Body of pancreas (tissue), 4 donors: ENCODE measurements at places on chromosomes 13 and 19.

DNA sequence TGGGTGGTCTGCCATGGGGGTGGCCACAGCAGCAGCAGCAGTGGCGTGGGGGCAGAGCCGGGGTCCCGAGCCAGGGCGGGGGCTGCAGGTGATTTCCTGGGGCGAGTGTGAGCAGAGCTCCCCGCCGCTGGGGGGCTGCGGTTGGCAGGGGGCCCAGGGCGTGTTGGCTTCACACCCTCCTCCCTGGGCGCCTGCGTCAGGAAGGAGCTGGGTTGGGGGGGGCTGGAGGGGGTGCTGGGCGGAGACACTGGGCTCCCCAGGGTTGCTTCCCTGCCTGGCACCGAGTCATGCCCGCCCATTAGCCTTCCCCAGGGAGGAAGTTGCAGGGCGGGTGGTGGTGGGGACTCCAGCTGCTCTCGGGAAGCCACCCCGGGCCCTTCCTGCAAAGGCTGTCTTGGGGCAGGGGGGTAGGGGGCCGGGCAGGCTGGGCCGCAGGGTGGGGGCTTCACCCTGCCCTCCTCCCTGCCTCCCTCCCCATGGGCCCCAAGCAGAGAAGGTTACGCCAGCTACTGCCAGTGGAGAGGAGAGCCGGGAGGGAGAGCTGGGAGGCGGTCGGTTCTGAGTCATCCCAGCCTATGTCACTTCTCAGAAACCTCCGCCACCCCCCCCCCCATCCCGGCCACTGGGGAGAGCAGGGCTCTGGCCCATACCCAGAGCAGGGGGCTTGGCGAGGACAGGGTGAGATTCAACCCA, 4.6 kb downstream of the MIDN start:
- H3K4me1 ChIP-seq, result peaks cover 69% of the 10 kb centered on the region
- H3K4me3 ChIP-seq, result no peak overlapping the region
- H3K27ac ChIP-seq, result peak overlapping the region; percentile 97
- peak; percentile 86 for DNase-seq

DNA sequence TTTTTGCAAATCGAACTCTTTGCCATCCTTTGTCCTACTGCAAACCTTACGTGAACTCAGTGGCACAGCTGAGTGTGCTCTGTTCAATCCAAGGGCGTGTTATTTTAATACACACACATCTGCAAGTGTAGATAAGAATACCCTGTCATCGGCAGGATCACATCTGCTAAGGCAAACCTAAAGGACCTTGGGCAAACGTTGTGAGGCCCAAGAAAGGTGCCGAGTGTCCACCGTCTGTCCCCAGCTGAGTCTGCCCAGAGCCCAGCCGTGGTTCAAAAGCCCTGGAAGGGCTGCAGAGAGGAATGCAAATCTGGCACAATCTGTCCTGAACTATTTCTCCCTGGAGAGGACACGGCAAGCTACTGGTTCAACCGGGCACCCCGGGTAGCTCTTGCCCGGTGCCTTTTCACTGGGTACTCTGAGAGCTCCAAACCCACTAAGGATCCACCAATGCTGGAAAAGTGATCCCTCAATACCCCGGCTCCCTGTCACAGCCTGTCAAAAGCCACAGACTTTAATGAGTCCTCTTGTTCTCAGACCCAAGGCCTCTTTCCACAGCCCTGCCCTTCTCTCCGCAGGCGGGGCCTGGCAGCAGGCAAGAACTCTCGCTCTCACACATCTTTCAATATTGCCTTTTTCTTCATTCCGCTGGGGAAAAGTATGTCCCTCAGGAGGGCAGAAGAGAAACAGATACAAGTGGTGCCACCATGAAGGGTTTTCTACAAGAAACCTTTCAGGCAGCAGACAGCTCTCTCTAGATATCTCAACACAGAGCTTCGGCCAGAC, 17.0 kb downstream of the SLC7A1 start:
- DNase-seq, result no peak
- no peaks in the 10 kb centered on the region for H3K36me3 ChIP-seq
- no peaks in the 10 kb centered on the region for H3K27me3 ChIP-seq
- peak overlapping the region; percentile 7 for H3K27ac ChIP-seq

- H3K27ac ChIP-seq, result no peak overlapping the region
- H3K36me3 ChIP-seq, result no peaks in the 10 kb centered on the region
- no peak for DNase-seq
- no peak overlapping the region for H3K4me3 ChIP-seq
- H3K27me3 ChIP-seq, result no peaks in the 10 kb centered on the region
Observed at GRCh38 chr19:7657131-7657751, 11.6 kb upstream of the RETN start.

GRCh38 chr13:57740719-57741118, 109.2 kb downstream of the PCDH17 start:
- H3K36me3 ChIP-seq, result no peaks in the 10 kb centered on the region
- DNase-seq, result no peak
- no peak overlapping the region for H3K27ac ChIP-seq
- no peak overlapping the region for H3K4me3 ChIP-seq

DNA sequence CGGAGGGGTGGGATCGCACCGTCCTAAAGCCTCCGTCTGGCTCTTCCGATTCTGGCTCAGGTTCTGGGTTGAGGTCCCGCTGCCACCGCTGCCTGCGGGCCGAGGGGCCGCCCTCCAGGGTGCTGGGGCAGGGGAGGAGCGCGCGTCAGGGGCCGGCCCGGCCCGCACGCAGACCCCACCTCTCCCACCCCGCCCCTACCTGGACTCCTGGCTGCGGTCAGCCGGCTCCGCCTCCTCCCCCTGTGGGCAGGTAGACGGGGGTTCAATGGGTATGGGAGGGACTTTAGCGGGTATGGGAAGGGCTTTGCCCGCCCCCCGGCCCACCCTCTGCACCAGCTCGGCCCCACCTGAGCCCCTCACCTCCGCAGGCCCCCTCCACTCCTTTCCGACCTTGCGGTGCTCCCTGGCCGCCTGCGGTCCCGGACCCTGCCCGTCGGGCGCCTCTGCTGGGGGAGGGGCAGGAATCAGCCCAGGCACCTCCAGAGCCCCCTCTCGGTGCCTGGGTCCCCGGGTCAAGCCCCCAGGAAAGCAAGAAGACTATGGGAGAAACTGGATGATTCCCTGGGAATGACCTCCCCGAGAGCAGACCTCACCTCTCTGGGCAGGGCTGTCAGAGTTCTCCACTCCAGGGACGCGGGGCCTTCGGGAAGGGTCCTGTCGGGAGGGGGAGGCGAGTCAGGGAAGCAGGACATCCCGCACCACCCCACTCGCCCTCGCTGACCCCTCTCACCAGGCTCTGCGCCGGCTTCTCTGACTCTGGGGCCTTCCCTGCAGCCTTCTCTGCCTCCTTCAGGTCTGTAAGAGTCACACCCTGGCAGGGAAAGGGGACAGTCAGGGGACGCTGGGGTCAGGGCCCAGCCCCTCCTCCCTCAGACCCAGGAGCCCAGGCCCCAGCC, 17.0 kb downstream of the EPS8L1 start:
- DNase-seq, result no peak
- H3K4me3 ChIP-seq, result no peak overlapping the region
- H3K4me1 ChIP-seq, result peaks cover 9% of the 10 kb centered on the region
- no peak overlapping the region for H3K27ac ChIP-seq
- H3K36me3 ChIP-seq, result peaks cover 6% of the 10 kb centered on the region

DNA sequence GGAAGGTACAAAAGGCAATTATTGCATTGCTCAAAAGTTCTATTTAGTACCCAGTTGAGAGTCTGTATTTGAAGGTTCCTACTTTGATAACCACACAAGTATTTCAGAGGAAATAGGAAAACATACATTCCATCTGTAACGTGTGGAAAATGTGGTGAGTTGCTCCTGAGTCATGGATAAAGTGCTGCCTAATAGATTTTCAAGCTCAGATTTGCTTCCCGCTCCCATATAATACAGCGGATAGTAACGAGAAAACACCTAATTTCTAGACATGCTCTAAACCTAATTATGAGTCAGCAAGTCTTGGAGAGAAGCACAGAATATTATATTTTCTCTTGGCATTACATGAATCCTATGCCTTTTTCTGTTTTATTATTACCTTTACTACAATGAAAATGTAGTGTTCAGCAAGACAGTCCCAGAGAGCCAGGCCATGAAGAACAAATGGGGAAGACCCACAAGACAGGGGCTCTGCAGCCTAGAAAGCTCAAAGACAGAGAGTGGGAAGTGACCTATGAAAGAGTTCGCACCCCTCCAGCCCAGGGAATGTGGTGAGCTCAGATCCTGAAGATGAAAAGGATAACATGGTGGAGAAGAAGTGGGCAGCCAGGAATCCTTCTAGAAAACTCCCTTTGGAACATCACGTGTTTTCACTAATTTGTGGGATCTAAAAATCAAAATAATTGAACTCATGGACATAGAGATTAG, 116.1 kb downstream of the STARD13 start:
- no peaks in the 10 kb centered on the region for H3K27me3 ChIP-seq
- peaks cover 11% of the 10 kb centered on the region for H3K4me1 ChIP-seq
- no peak overlapping the region for H3K27ac ChIP-seq
- no peak overlapping the region for H3K4me3 ChIP-seq

GRCh38 chr19:40742477-40742876, 7.8 kb downstream of the ACTMAP start:
- peaks cover 7% of the 10 kb centered on the region for H3K36me3 ChIP-seq
- peaks cover 5% of the 10 kb centered on the region for H3K4me1 ChIP-seq
- no peaks in the 10 kb centered on the region for H3K27me3 ChIP-seq
- DNase-seq, result no peak

DNA sequence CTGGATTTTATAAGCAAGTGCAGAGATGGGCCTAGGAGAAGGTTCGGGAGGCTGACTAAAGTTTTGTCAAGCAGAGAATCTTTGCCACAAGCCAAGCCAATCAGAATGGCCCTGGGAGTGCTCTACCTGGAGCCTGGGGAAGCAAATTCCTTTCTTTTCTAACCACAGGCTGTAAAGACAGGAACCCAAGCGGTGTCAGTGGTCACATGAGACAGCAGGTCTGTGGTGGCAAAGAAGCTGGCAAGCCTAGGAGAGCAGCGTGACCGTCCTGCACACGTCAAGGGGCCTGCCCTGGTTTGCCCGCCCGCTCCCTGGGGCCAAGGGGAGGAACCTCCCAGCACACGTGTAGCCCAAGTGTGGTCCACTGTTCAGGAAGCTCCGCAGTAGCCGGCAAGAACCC, 90.8 kb downstream of the IPO5 start:
- no peak for DNase-seq
- no peak overlapping the region for H3K4me3 ChIP-seq
- no peaks in the 10 kb centered on the region for H3K4me1 ChIP-seq
- H3K27ac ChIP-seq, result no peak overlapping the region
- H3K27me3 ChIP-seq, result no peaks in the 10 kb centered on the region

DNA sequence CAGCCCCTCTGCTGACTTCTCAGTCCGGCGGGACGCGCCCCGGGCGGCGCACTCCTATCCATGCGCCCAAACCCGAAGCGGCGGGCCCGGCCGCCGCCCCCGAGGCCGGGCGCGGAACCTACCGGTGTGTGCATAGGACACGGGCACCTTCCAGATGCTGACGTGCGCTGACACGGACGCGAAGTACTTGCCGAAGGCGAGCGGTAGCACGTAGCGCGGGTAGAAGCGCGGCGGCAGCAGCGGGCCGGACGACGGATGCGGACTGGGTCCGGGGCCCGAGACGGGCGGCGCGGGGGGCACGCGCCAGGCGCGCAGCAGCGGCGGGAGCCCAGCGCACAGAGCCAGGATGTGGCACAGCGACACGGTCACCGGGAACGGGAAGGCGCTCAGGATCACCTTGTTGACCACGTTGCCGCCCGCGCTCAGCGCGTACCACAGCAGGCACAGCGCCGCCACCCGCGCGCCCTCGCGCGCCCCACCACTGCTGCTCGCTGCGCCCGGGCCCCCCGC, 338 bp downstream of the SLC35E1 start:
- H3K4me1 ChIP-seq, result peaks cover 56% of the 10 kb centered on the region
- H3K36me3 ChIP-seq, result no peaks in the 10 kb centered on the region
- no peaks in the 10 kb centered on the region for H3K27me3 ChIP-seq
- peak overlapping the region; percentile 60 for H3K27ac ChIP-seq
- DNase-seq, result peak; percentile 50

DNA sequence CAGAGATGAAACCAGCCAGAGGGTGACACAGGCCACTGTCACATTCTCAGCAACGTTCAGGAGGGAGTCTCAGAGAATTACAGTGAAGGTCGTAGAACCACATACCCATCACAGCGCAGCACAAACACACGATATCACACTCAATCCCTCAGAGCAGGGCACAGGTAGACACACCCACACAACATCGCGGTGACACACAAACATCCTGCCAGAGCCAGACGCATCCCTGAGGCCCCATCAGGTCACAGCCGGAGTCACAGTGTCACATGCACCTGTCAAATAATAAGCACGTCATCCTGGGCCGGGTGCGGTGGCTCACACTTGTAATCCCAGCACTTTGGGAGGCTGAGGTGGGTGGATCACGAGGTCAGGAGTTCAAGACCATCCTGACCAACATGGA, 17.5 kb downstream of the ELAVL3 start:
- H3K27me3 ChIP-seq, result no peaks in the 10 kb centered on the region
- no peaks in the 10 kb centered on the region for H3K4me1 ChIP-seq
- H3K36me3 ChIP-seq, result no peaks in the 10 kb centered on the region
- DNase-seq, result no peak
- H3K27ac ChIP-seq, result no peak overlapping the region

DNA sequence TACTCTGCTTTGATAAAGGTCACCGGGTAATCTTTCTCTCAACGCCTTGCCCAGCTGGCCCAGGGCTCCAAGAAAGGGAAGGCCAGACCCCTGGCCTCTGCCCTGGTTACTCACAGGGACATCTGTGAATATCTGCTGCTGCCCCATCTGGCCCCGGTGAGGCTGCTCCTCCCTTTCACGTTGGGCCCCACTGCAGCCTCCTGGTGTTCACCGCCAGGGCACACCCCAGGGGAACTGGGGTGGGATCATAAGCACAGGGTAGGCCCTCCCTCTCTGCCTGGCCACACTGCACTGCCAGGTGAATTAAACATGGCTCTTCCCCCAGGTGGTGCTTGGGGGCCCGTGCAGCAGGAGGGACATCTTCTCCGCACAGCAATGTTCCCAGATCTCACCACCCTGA, 12.7 kb downstream of the LAIR1 start:
- H3K27me3 ChIP-seq, result no peaks in the 10 kb centered on the region
- H3K36me3 ChIP-seq, result no peaks in the 10 kb centered on the region
- no peak for DNase-seq
- H3K27ac ChIP-seq, result no peak overlapping the region
- H3K4me1 ChIP-seq, result no peaks in the 10 kb centered on the region

- no peak for DNase-seq
- peak overlapping the region; percentile 94 for H3K27ac ChIP-seq
- no peak overlapping the region for H3K4me3 ChIP-seq
Observed at GRCh38 chr19:36377541-36378178, 1.3 kb downstream of the ZFP14 start.

DNA sequence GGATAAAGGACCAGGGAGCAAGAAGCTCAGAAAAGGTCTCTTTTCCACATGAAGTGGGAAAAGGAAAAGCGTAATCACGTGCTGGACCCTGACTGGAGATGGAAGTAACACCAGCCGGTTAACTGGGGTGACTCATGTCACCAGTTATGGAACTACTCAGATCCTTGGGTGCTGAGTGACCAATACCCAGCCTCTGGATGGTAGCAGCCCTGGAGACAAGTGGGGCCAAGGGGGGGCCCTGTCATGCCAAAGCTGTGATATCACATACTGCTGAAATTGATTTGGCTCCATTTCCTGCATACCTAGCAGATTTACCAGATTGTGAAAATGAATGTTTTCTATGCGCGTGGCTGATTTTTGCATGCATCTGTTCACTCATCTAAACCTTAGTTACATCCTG, 158.9 kb downstream of the ZIC5 start:
- DNase-seq, result peak; percentile 19
- H3K36me3 ChIP-seq, result no peaks in the 10 kb centered on the region
- H3K4me3 ChIP-seq, result no peak overlapping the region

GRCh38 chr19:42024622-42025111, 30.6 kb upstream of the ATP1A3 start:
- H3K4me1 ChIP-seq, result no peaks in the 10 kb centered on the region
- H3K27me3 ChIP-seq, result no peaks in the 10 kb centered on the region
- no peak overlapping the region for H3K27ac ChIP-seq
- H3K4me3 ChIP-seq, result no peak overlapping the region
